T-helper 17 cell (primary cell): ENCODE measurements at places on chromosomes 2 and 18.
A peak's percentile ranks its signal among the peaks of the same experiment; 100 is the strongest.

- no peak for DNase-seq
Observed at GRCh38 chr2:108215794-108216211, 24.0 kb upstream of the SULT1C3 start.

GRCh38 chr2:237207646-237208045 lies 122.0 kb downstream of the COPS8 start:
- no peak for DNase-seq

DNA sequence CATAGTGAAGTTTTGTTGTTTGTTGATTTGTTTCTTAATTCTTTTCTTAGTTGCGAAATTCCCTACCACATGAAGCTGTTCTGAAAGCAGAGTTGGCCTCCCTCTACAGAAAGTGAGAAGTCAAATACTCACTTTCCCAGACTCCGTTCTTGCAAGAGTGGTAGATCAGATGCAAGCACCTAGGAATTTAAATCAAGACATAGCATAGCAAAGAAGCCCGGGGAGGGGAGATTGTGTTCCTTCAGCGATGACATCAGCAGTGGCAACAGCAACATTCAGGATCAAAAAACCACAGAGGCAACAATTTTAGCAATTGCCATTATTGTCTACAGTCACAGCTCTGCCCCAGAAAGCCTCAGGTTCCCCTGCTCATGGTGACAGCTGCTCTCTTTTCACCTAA lies 580.0 kb downstream of the RNF144A start:
- no peak for DNase-seq

DNA sequence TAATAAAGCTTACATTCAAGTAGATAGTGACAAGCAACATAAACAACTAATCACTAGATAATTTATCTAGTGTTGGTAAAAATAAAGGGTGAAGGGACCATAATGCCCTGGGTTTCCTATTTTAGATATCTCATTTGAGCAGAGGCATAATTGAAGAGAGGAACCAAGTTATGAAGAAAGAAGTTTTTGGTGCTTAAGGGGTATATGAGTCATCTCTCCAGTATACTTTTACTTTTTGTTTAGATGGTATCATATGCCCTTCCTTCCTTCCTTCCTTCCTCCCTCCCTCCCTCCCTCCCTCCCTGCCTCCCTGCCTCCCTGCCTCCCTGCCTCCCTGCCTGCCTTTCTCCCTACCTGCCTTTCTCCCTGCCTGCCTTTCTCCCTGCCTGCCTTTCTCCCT lies 1053.5 kb upstream of the CELF4 start:
- DNase-seq = no peak

DNA sequence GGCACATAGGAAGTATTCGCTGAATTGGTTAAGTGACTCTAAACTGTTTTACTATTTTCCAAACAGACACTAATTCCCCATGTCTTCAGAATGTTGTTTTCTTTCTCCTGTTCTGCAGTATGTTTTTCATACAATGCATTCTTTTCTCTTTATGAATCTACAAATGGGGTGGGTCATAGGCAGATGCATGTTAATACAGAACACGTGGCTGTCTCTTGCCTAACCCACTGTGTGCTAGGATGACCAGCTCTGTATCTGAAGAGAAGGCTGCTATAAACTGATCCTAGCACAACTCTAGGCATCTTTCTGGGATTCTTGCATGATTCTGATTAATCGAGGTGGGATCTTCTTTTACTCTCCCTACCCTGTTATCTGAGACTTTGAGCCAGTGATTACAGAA lies 826.0 kb downstream of the PLCL1 start:
- no peak for DNase-seq

GRCh38 chr18:28176948-28177827 lies at the start of gene CDH2:
TSS of gene CDH2 (minus strand) at chr18:28177130. CDS start at chr18:28177022, 108 bp downstream.
- no peak for DNase-seq

DNA sequence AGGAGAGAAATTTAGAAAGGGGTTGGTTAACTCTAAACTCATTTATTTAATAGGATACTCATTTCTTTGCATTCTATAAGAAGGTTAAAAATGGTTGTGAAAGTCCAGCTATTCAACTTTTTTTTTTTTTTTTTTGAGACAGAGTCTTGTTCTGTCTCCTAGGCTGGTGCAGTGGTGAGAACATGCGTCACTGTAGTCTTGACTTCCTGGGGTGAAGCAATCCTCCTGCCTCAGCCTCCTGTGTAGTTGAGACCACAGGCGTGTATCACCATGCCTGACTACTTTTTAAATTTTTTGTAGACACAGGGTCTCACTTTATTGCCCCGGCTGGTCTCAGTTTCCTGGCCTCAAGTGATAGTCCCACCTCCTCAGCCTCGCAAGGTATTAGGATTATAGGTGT lies 11.9 kb downstream of the ELP2 start:
- no peak for DNase-seq

GRCh38 chr2:203328760-203329540 lies 756 bp downstream of the ABI2 start:
- DNase-seq = peak; percentile 28

GRCh38 chr2:178804791-178805190 lies 2.4 kb downstream of the TTN start:
- no peak for DNase-seq

- no peak for DNase-seq
Observed at GRCh38 chr2:199144036-199144435, 313.7 kb downstream of the SATB2 start.

DNA sequence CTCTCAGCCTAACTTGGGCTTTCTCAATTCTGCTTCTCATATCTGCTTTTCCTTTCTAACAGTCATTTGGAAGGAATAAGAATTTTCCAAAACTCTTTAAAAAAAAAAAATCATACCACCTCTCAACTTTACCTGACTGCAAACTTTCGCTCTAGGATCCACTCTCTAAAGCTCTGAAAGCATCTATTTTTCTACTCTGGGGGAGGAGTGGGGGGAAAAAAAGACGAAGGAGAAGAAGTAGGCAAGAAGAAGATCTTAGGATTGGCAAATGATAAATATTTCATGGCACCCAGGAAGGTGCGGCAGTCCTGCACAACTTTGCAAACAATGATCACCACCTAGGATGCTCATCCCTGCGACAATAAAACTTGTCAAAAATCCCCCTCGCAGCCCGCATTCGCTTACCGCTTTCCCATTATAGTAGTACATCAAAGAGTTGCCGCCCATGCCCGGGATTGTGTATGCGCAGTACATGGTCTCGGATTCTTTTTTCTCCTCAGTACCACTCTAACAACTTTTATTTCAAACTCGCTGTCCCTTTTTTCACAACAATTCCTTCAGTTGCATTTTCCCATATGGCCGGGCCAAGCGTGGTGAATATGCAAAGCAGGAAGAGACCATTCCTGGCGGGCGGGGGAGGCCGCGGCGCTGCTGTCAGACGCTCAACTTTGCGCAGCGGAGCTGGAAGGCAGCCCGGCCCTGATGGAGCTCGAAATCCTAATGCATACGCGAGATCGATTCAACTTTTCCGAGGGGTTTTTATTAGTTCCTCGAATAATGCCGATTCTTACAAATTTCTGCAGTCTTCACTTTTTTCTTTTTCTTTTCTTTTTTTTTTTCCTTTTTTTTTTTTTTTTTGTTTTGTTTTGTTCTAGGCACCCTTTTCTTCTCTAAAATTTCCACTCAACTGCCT lies 266.5 kb downstream of the TCF4 start:
- DNase-seq = no peak

- no peak for DNase-seq
Observed at GRCh38 chr18:79200546-79201268, 131.5 kb downstream of the ATP9B start.

DNA sequence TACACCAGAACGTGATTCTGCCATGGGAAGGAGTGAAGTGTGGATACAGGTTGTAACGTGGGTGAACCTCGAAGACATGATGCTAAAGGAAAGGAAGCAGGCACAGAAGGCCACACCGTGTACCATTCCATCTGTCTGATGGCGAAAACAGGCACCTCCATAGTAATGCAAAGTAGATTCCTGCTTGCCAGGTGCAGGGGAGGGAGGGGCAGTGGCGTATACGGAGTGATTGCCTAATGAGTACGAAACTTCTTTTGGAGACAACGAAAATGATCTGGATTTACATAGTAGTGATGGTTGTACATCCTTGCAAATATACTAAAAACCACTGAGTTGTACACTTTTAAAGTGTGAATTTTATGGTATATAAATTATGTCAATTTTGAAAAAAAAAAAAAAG lies 106.7 kb downstream of the GBX2 start:
- no peak for DNase-seq

DNA sequence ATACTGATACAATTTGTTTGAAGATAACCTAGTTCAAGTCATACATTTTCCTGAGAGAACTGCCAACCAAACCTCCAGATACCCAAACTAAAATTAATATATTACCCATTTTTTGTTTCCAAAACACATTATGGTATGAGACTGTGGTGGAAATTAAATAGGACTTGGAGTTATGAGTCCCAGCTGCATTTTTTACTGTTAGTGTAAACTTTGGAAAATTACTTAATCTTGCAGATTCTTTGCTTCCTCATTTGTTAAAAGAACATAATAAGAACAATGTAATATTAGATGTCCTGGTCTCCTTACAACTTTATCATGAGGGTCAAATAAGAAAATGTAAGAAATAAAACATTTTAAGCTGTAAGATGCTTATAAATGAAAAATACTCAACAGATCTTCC lies 98.2 kb upstream of the TRIB2 start:
- DNase-seq = no peak

DNA sequence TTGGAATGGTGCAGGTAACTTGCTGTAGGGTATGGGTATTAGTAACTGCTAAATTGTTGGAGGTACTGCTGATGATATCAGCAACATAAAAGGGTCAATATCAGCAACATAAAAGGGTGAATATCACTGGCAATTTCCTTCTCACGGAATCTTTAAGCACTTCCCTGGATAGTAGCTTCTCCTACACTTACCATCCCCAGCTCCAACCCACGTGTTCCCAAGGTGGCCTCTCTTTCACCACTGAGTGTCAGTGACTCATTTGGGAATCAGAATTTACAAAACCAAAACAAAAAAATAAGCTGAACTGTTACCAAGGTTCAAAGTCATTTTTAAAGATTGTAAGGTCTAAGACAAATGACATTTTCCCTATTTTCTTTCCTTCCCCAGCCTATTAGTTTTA lies 70.8 kb downstream of the LRP2 start:
- no peak for DNase-seq

DNA sequence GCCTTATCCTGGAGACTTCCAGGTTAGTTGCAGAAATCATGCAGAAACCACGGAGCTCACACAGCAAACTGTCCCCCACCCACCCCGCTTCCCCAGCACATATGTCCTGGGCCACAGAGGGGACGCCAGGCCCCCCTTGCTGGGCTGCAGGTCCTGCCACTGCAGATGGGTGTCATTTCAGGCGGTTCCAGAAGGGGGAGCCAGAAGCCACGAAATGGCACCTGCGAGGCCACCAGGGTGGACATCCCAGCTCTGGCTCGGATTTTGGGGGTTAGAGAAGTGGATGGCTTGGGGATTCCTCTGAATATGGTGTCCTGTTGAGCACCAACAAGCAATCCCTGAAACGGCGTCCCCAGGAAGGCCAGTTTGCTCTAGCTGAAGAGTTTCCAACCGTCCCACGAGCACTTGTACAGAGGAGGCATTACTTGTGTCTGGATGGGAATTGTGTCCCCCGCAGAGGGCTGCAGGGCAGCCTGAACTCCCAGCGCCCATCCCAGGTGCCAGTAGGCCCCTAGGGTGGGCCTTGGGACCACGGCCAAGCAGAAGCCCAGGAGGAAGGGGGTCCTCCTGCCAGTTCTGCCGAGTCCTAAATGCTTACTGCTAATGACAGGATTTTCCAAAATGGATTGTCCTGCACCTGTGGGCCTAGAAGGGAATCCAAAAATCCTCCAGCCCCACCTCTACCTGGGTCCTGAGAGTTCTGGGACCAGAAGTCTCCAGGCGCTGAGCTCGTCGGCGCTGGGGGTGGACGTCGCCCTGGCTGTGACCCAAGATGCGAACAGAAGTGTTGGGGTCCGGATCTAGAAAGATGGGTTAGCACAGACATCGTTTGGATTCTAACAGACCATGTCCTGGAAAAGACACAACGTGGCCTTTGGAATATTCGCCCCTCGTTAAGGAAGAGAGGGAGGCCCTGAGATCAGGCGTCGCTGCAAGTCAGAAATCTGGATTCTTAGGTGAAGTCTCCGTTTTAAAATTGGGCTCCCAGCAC lies 14.6 kb upstream of the NFATC1 start:
- peak; percentile 49 for DNase-seq

DNA sequence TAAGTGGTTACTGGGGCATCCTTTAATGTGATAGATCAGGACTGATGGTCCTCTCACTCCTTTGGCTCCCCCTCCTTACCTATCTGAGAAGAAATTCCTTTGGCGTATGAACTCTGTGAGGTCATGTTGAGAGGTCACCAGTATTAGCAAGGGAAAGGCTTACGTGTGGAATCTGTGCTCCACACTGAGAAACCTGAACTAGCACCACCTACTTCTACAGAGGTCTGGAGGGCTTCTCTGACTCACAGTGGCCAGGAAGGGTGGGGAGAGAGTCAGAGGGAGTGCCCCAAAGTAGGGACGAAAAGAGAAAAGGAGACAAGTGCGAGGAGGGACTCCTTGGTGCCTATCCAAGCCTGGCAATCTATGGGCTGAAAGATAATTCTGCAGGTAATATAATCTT lies 348.6 kb downstream of the TNS1 start:
- DNase-seq = no peak

DNA sequence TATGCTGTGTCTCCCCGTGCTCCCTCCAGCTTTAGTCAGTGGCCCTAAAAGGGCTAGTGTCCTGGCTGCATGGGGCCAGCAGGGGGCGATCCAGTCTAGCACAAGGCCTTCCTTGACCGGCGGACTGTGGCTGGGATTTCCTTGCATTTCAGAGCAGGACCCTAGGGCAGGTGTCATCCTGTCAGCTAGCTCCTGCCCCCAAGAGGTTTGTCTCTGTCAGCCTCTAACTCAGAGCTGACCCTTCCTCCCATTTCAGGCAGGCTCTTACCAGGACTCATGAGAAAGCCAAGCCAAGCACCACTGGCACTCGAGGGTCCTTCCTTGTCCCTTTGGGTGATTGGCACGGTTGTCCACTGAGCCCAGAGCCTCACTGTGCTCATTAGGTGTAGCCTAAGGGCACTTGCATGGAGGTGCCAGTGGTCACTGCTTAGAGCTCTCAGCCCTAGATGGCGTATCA lies 140.3 kb downstream of the RPIA start:
- DNase-seq = no peak

DNA sequence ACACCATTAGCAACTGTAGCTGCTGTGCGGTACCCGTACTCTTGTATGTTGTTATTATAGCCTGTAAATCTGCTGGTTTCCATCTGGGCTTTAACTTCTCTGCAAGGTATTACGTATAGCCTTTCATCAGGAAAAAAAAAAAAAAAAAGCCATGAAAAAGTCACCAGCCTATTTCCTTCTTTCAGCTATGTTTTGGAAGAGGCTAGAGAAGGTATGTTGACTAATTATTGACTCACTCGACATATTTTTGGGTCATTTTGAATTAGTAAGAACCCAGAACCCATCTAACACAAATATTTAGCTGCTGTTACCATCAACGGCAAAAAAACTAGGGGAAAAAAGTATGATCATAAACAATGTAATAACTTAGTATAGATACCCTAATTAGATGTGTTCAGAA lies 1395.6 kb downstream of the SUCLG1 start:
- DNase-seq = no peak

- no peak for DNase-seq
Observed at GRCh38 chr2:67318993-67319481, 78.1 kb upstream of the ETAA1 start.

GRCh38 chr18:79111483-79111882 lies 42.3 kb downstream of the ATP9B start:
- DNase-seq = no peak

GRCh38 chr2:108212671-108213070 lies 27.1 kb upstream of the SULT1C3 start:
- no peak for DNase-seq

GRCh38 chr2:134169788-134170187 lies 84.1 kb upstream of the MGAT5 start:
- no peak for DNase-seq

GRCh38 chr2:67872481-67872880 lies 190.3 kb downstream of the C1D start:
- no peak for DNase-seq
